ENCODE measurements at places on chromosomes 12 and 14.

DNA sequence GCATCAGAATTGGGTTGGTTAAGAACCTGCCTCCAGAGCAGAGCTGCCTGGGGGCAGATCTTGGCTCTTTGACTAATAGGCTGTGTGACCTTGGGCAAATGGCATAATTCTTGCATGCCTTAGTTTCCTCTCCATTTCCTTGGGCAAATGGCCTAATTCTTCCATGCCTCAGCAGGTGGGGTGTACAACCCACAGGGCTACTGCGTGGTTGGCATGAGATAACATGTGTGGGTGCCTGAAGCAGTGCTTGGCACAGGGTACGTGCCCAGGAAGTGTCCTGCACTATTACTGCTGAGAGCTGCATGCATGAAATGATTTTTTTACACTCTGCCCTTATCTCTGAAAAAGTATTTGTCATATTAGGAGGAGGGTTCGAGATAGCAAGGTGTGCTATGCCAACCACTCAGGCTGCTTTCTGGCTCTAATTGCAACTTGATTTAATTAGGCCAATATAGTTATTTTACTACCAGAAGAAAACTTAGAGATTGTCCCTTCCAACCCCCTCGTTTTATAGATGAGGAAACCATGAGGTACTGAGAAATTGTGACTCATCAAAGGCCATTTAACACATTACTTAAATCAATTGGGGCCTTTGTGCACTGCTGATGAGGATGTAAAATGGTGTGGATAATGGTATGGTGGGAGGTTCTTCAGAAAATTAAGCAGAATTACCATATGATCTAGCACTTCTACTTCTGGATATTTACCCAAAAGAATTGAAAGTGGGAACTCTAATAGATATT is 161.6 kb upstream of the HIF1A start:
- no peak for DNase-seq

- DNase-seq: no peak
These were observed 280.6 kb downstream of the NRXN3 start for GRCh38 chr14:78450669-78451318.

DNA sequence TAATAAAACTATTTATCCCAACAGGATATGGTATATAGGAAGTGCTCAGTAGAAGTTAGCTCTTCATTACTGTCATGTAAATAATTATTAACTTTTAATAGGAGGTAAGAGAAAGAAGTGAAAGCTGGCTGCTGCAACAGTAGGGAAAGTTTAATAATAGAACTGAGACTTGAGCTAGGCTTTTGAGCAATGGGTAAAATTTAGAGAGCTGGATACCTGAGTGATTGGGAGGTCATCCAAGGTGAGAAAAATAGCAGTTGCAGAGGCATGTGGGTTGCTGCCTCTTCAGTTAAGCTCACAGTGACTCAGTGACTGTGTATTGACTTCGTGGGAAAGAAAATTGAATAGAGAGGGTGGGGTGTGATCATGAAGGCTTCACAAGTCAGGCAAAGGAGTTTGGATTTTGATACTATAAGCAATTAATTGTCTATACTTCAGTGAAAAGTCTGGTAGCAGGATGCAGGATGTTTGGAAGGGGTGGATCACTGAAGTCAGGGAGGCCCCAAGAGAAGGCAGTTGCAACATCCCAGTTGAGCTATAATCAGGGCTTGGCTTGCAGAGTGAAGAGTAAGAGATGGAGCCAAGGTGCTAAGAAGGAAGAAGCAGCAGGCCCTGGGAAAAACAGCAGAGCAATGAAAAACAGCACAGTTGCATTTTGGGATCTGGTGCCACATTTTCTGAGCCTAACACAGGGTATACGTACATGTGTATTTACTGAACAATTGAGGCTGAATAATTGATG is 172.0 kb upstream of the FRMD6 start:
- DNase-seq: no peak

DNA sequence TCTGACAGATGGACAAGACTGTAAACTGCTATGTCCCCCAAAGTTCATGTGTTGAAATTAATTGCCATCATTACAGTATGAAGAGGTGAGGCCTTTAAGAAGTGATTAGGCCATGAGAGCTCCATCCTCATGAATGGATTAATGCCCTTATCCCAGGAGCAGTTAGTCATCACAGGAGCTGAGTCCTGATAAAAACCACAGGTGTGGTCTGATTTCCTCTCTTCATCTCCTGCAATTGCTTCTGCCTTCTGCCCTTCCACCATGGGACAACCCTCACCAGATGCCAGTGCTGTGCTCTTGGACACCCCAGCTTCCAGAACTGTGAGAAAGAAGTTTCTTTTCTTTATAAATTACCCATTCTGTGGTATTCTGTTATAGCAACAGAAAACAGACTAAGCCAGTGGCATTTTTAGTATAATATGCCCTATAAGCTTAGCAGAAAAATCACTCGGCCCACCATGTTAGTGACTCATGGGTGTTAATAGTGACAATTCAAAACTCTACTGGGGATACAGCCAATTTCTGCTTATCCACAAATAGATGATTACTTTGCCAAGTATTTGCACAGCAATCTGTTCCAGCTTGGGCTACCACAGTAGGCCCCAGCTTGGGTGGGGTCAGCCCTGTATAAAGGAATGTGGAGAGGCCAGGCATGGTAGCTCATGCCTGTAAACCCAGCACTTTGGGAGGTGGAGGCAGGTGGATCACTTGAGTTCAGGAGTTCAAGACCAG is 129.0 kb upstream of the BCL2L14 start:
- DNase-seq: no peak

DNA sequence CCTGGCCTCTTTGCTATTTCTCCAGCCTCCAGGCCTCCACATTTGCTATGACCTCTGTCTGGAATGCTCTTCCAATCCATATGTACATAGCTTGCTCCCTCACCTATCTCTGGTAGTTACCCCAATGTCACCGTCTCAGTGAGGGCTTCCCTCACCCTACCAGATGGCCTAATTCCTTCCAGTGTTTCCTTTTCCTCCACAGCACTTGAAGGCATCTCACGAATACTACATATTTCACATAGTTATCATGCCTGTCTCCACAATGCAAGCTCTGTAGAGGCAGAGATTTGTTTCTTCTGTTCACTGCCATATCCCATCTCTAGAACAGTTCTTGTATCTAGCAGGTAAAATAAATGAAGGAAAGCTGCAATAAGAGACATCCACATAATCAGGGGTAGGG is 21.3 kb upstream of the HSP90B1 start:
- no peak for DNase-seq

DNA sequence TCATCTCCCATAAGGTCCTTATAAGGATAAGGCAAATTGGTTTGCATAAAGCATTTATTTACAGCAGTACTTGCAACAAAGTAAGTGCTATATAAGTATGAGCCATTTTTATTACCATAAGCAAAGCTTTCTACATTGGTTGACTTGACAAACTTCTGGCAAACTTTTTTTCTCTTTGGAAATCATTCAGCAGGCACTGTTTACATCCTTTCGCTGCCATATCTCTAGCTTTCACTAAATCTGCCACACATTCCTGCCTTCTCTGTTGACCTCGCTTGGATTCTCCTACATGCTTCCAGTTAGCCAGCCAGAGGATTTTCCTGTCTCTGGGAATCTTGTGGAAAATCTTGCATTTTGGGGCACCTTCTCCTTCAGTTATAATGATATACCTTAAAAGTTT is 21.8 kb upstream of the HDAC7 start:
- no peak for DNase-seq

DNA sequence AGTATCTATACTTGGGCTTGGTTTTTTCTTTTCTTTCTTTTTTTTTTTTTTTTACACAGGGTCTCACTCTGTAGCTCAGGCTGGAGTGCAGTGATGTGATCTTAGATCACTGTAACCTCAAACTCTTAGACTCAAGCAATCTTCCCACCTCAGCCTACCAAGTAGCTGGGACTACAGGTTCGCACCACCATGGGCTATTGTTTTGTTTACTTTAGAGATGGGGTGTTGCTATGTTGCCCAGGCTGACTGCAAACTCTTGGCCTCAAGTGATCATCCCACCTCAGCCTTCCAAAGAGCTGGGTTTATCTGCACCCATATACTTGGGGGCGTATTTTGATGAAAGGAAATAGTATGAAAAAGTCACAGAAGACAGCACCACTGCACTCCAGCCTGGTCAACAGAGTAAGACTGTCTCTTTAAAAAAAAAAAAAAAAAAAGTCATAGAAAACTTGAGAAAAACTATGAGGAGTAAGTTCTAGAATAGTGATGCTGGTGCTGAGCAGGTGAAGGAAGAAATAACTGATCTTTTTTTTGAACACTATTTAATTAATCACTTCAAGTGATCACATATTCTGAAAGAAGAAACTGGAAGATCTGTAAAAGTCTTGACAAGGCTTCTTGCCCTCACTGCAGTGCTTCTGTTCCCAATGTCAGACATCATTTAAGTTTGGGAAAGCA is 53.8 kb upstream of the NPFF start:
- DNase-seq: no peak

- DNase-seq: no peak
These were observed 83.6 kb upstream of the VASH1 start for GRCh38 chr14:76677534-76678145.

DNA sequence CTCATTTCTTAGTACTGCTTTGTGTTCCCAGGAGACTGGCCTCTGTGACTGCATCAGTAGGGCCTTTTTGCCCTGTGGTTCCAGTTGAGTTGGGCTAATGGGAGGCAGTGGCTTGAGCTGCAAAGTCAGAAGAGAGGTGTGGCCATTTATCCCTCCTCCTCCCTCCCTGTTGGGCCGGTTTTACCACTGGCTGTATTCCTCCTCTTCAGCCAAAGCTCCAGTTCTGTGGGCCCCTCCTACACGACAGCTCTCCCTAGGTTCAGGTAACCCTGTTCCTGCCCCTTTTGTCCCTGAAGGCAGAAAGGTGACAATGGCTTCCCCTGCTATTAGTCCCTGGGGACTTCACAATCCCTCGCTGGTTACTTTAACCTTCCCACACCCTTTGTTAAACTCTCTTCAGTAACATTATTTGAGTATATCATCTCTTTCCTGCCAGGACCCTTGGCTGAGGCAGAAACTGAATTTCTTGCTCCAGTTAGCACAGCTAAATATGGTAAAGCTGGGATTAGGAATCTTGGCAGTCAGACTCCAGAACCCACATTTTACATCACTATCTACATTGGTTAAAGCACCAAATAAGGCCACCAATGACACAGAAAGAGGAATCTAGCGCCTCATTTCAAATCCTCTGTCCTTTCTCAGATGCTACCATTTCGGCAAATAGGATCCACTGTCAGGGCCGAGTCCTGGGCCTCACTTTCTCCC is 121.9 kb upstream of the SLC35F4 start:
- DNase-seq: no peak

GRCh38 chr12:13044906-13045299 is 722 bp downstream of the FAM234B start:
- DNase-seq: no peak
